ENCODE measurements at places on chromosomes 11 and 22. TPM values are rescaled to one million over a fixed set of nuclear protein-coding genes. Genes with fewer than 3 reads are reported as not detected.
A peak's percentile ranks its signal among the peaks of the same experiment; 100 is the strongest.

XKR3 gene
- not detected for total RNA-seq

ANKK1 gene
- total RNA-seq = not detected

CREB3L1 gene
- 83.1 TPM for total RNA-seq

TUBGCP6 gene
- 31.2 TPM for total RNA-seq

ABCG4 gene
- total RNA-seq = 2.5 TPM

IL10RA gene
- total RNA-seq = 0.12 TPM

ACTN3 gene
- total RNA-seq = not detected

GRCh38 chr11:19370100-19370861 lies 129.5 kb upstream of the E2F8 start:
- no peak overlapping the region for H3K4me3 ChIP-seq
- no peak for DNase-seq
- no peaks in the 10 kb centered on the region for H3K27me3 ChIP-seq
- peaks cover 44% of the 10 kb centered on the region for H3K4me1 ChIP-seq
- H3K36me3 ChIP-seq = no peaks in the 10 kb centered on the region
- no peak overlapping the region for H3K27ac ChIP-seq

DNA sequence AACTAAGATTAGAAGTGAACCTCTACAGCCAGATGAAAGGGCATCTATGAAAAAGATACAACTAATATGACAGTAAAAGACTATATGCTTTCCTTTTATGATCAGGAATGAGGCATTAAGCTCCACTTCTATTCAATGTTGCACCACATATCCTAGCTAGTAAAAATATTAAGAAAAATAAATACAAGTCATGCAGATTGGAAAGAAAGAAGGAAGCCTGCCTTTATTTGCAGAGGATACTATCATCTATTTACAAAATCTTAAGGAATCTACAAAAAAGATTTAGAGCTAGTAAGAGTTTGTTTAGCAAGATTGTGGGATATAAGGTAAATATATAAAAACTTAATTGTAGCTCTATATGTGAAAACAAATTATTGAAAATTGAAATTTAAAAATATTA lies 308.8 kb downstream of the DYNC2H1 start:
- no peak overlapping the region for H3K4me3 ChIP-seq
- H3K27ac ChIP-seq = no peak overlapping the region
- no peaks in the 10 kb centered on the region for H3K27me3 ChIP-seq
- H3K4me1 ChIP-seq = peaks cover 15% of the 10 kb centered on the region
- H3K36me3 ChIP-seq = peaks cover 3% of the 10 kb centered on the region
- no peak for DNase-seq

- H3K27ac ChIP-seq = no peak overlapping the region
- H3K4me3 ChIP-seq = no peak overlapping the region
- peaks cover 2% of the 10 kb centered on the region for H3K36me3 ChIP-seq
- no peaks in the 10 kb centered on the region for H3K4me1 ChIP-seq
- peaks cover 28% of the 10 kb centered on the region for H3K27me3 ChIP-seq
Measured at GRCh38 chr11:94090401-94090800, 38.2 kb upstream of the PANX1 start.

GRCh38 chr11:65446446-65447277 lies 24.1 kb downstream of the NEAT1 start:
- DNase-seq = peak; percentile 74
- H3K27ac ChIP-seq = peak overlapping the region; percentile 85
- no peak overlapping the region for H3K4me3 ChIP-seq
- H3K27me3 ChIP-seq = no peaks in the 10 kb centered on the region

- DNase-seq = no peak
- H3K27me3 ChIP-seq = no peaks in the 10 kb centered on the region
- no peaks in the 10 kb centered on the region for H3K36me3 ChIP-seq
- H3K4me1 ChIP-seq = peaks cover 16% of the 10 kb centered on the region
Measured at GRCh38 chr22:20244691-20245576, 23.2 kb downstream of the RTN4R start.

GRCh38 chr11:72724851-72725723 lies 27.1 kb downstream of the ARAP1 start:
- peaks cover 39% of the 10 kb centered on the region for H3K4me1 ChIP-seq
- no peak for DNase-seq
- H3K27ac ChIP-seq = no peak overlapping the region
- H3K4me3 ChIP-seq = no peak overlapping the region

DNA sequence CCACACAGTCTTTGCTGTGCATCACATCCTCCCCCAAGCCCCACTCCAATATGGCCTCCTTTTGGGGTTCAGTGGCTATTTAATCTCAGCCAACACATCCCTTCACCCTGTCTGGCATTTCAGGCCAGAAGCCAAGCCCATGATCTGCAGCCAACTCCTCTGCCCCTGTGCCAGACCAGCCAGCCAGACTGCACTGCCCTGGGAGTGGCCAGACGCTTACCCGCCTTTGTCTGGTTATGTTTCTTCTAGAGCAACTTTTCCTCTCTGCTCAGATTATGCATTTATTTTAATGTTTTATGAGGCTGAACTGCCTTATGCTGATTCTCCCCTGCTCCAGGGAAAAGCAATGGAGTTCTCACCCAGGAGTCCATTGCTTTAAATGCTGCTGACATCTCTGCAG lies 206.7 kb upstream of the TBCEL start:
- H3K4me3 ChIP-seq = no peak overlapping the region
- H3K4me1 ChIP-seq = peaks cover 8% of the 10 kb centered on the region
- no peak for DNase-seq
- no peak overlapping the region for H3K27ac ChIP-seq

GRCh38 chr22:28773461-28773867 lies 969 bp downstream of the CCDC117 start:
- H3K27me3 ChIP-seq = no peaks in the 10 kb centered on the region
- peaks cover 16% of the 10 kb centered on the region for H3K4me1 ChIP-seq
- no peak for DNase-seq
- H3K27ac ChIP-seq = peak overlapping the region; percentile 96
- H3K4me3 ChIP-seq = peak overlapping the region; percentile 82

DNA sequence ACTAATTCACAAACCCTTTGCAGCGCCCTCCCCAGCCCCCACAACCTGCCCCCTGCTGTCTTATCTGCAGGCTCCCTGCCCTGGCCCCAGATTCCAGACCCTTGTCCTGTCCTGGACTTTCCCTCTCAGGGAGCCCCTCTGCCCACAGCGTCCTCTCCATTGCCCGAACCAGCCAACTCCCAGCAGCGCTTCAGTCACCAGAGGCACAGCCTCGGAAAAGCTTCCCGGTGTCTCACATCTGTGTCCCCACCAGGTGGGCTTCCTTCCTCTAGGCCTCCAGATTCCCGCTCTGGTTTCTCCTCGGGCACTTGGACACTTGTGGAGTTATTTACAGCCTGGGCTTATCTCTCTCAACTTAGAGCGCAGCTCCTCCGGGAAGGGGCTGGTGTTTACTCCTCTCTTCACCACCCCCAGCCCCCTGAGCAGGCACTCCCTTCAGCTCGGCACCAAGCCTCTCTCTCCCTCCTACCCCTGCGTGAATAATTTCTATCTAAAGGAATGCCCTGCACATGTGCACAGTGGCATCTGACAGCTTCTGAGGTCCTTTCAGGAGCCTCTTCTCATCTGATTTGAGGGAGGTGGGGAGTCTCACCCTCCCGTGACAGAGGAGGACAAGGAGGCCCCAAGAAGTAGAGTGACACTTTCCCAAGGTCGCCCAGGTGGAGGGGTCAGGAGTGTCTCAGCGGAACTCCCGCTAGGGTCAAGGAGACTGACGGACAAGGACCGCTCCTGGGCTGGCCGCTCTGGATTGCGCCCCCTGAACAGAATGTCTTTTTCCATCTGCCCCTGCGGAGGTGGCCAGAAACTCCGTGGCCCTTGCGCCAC lies 838 bp downstream of the WNT11 start:
- H3K4me3 ChIP-seq = peak overlapping the region; percentile 76
- no peak for DNase-seq

GRCh38 chr11:119367661-119368120 lies 13.8 kb downstream of the USP2 start:
- DNase-seq = peak; percentile 28
- peaks cover 38% of the 10 kb centered on the region for H3K4me1 ChIP-seq
- H3K36me3 ChIP-seq = no peaks in the 10 kb centered on the region
- no peak overlapping the region for H3K27ac ChIP-seq
- H3K27me3 ChIP-seq = peaks cover 4% of the 10 kb centered on the region

- H3K27me3 ChIP-seq = peaks cover 21% of the 10 kb centered on the region
- peaks cover 1% of the 10 kb centered on the region for H3K36me3 ChIP-seq
- no peaks in the 10 kb centered on the region for H3K4me1 ChIP-seq
- H3K4me3 ChIP-seq = no peak overlapping the region
Measured at GRCh38 chr11:118008271-118008911, 22.2 kb downstream of the IL10RA start.

DNA sequence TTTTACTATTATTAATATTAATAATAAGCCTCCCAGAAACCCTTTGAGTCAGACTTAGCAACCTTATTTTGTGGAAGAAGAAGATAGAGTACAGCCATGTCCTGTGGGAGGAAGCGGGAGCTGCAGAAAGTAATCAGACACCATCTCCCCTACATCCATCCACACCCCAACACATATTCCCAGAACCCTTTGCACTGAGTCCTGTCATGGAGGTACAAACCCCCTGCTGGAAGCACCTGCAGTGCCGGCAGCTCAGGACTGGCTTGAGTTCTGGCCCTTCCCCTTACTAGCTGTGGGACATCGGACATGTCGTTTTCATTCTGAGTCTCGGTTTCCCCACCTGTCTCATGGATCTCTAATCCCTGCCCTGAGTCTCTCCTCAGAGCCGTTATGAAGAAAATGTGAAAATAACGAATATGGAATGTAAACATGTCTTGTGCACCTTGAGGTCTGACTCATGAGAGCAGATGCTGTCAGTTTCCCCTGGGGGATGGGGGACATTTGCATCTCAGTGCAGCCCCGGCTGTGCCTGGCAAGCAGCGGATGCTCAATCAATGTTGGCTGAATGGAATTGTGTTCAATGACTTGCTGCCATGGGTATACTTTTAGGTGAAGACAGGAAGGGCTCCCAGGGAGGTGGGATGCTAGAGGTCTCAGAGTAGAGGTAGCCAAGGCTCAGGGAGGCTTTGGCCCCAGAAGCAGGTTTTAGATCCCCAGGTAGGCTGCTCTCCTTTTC lies 45.4 kb downstream of the TP53I11 start:
- no peaks in the 10 kb centered on the region for H3K36me3 ChIP-seq
- no peak for DNase-seq
- H3K27ac ChIP-seq = no peak overlapping the region
- no peaks in the 10 kb centered on the region for H3K4me1 ChIP-seq

DNA sequence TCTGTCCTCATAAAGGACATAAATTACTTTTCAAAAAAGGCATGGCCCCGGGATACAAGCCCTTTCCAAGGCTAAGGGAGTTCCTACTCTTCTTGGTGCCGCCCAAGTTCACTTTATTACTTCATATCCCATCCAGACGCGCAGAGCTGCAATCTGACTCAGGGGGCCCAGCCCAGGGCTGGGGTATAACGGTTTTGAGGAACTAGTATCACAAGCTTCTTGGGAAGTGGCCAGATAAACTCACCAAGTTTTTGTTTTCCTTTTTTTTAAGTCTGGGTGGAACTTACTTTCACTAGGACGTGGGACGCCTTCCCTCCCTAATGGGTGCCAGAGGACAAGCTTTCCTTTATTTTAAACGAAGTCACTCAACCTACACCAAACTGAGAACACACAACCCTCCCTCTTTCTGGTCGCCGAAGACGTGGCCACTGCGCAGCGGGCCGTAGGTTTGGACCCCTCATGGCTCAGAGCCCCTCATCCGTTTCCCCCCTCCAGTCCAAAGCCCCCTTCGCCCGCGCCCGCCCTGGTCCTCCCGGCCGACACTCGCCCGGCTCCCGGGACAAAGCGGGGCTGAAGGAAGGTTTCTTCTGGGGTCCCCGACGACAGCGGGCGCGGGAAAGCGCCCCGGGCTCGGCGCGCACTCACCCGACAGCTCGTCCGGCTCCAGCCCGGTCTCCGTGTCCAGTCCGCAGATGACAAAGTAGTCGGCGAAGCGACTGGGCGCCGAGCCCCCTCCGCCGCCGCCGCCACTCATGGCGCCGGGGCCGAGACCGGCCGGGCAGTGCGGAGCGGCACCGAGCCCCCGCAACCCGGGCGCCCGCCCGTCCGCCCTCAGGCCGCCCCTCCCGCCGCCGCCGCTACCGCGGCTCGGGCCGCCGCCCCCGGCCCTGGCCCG lies 587 bp downstream of the DENND5A start:
- peaks cover 49% of the 10 kb centered on the region for H3K4me1 ChIP-seq
- peak; percentile 65 for DNase-seq
- no peaks in the 10 kb centered on the region for H3K27me3 ChIP-seq
- peak overlapping the region; percentile 98 for H3K27ac ChIP-seq
- H3K36me3 ChIP-seq = no peaks in the 10 kb centered on the region

GRCh38 chr11:22432291-22433093 lies 94.3 kb downstream of the SLC17A6 start:
- peak overlapping the region; percentile 25 for H3K4me3 ChIP-seq
- no peaks in the 10 kb centered on the region for H3K4me1 ChIP-seq

DNA sequence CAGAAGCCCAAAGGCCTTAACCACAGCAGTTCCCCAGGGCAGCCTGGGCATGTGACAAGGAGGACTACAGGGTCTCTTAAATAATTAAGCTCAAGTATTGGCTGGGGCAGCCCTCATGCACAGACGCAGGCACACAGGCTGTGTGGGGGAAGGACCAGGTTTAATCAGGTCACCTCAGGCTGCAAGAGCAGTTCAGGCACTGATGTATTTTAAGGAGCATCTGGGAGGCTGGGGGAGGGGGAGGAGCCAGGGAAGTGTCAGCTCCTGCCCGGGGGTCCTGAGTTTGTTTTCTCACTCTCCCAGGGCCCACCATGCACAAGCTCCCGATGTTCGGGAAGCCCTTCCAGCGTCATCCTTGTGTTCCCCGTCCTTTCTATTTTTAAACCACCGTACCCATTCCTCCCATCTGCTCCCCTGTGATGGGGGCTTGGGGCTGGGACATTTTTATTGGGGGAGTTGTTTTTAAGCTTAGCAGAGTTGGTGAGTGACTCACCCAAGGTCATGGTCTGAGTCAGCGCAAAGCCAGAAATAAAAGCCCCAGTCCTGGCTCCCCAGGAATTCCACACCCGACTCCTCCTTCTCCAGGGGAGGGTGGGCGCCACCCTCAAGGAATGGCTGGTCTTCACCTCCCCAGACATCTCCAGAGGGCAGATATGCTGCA lies 2.4 kb downstream of the CSDC2 start:
- no peaks in the 10 kb centered on the region for H3K36me3 ChIP-seq
- H3K27me3 ChIP-seq = no peaks in the 10 kb centered on the region
- H3K4me1 ChIP-seq = peaks cover 75% of the 10 kb centered on the region
- H3K4me3 ChIP-seq = peak overlapping the region; percentile 91

- peaks cover 36% of the 10 kb centered on the region for H3K4me1 ChIP-seq
- H3K27ac ChIP-seq = no peak overlapping the region
- H3K4me3 ChIP-seq = no peak overlapping the region
- peaks cover 9% of the 10 kb centered on the region for H3K27me3 ChIP-seq
- DNase-seq = no peak
Measured at GRCh38 chr11:57069942-57070341, 81.2 kb downstream of the OR5AK2 start.

All from chondrocyte (in vitro differentiated cells).